NCI-H1105 treated with DMSO at 0.1 percent for 48 hours (cell line): ENCODE measurements at places on chromosomes 3 and 15.
A peak's percentile ranks its signal among the peaks of the same experiment; 100 is the strongest.

DNA sequence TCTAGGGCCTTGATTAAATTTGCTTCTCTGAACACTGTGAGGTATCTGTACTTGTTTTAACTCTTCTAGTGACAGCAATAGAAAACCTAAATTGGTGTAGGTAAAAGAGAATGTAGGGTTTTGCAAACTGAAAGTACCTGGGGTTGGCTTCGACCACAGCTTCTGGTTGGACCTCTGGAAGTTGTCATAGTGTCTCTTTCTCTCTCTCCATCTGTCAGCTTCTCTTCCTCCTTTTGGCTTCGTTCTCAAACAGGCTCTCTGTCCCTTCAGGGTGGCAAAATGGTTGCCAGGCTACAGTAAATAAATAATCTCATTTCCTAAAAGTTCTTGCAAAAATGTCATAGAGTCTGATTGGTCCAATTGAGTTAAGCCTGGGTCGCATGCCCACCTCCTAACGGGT, 149.3 kb upstream of the CTDSPL start:
- DNase-seq = no peak

GRCh38 chr3:188269040-188269439, 115.1 kb downstream of the LPP start:
- no peak for DNase-seq

DNA sequence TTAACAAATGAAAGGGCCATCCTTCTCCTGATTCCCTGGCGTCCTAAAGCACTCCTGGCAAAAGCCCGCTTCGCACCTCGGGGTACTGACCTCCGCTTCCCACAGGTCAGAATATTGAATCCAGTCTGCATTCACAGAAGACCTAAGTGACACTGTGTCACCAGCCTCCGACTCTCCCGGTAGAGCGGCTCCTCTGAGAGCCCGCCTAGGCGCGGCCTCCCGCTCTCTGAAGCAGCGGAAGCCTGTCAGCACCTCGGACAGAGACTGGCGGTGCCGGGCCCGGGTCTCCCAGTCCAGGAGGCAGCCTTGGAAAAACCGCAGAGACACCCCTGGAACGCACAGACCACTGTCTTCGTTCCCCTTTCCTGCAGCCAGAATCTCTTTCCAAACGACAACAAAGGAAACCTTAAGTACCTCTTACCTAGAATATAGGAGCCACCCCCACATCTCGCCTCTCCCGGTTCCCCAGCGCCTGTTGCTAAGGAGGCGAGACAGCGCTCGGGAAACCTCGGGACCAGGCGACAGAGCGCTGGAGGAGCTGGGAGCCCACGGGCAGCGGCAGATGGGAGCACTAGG, 1.2 kb downstream of the GABRB3 start:
- DNase-seq = peak; percentile 33

GRCh38 chr3:108835101-108835500, 12.5 kb downstream of the TRAT1 start:
- DNase-seq = no peak

DNA sequence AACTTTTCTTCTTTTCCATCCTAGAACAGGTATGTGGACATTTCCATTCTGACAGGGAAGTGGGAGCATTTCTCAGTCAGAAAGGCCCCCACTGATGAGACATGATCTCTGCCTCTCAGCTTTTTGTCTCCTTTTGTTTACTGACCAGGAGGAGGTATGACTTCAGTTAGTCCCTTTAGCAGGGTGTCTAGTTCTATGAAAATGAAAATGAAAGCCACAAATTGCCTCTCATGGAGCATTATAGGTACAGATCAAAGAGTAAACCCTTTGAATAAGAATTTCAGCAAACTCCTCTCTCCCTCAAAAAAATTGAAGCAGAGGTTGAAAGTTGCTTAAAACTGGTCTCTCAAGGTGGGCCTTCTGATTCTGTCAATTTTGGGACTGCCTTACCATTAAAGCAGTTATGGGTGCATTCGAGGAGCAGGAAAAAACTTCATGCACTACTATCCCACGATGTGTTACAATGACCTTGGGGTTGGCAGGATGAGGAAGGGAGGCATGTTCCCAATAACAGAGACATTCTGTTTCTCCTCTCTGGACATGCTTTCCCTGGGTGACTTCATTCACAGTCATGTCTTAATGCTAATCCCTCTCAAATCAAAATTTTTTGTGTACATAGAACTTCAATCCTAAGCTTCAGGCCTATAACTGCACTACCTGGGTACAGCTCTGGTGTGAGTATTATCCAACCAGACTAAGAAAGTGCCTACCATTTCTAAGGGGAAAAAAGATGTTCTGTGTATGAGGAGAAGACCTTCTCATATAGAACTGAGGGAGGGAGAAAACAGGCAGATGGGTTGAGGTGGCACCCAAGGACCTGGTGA, 50.6 kb upstream of the TBC1D23 start:
- DNase-seq = no peak

GRCh38 chr15:100464256-100464655, 64.5 kb downstream of the CERS3 start:
- DNase-seq = no peak

- DNase-seq = no peak
Observed at GRCh38 chr15:41289953-41290352, 42.4 kb downstream of the OIP5 start.

GRCh38 chr3:142105991-142106390, 43.4 kb downstream of the TFDP2 start:
- DNase-seq = no peak

- DNase-seq = no peak
Observed at GRCh38 chr3:161600173-161600572, 103.6 kb downstream of the OTOL1 start.

DNA sequence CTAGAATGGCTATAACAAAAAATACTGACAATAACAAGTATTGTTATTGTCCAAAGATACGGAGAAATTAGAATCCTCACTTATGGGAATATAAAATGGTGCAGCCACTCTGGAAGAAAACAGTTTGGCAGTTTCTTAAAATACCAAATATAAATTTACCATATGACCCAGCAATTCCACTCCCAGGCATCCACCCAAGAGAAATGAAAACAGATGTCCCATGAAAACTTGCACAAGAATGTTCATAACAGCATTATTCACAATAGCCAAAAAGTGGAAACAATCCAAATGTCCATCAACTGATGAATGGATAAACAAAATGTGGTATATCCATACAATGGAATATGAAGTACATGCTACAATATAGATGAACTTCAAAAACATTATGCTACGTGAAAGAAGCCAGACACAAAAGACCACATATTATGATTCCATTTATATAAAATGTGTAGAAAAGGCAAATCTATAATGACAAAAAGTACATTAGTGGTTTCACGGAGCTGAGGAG, 9.4 kb downstream of the AAGAB start:
- DNase-seq = no peak

DNA sequence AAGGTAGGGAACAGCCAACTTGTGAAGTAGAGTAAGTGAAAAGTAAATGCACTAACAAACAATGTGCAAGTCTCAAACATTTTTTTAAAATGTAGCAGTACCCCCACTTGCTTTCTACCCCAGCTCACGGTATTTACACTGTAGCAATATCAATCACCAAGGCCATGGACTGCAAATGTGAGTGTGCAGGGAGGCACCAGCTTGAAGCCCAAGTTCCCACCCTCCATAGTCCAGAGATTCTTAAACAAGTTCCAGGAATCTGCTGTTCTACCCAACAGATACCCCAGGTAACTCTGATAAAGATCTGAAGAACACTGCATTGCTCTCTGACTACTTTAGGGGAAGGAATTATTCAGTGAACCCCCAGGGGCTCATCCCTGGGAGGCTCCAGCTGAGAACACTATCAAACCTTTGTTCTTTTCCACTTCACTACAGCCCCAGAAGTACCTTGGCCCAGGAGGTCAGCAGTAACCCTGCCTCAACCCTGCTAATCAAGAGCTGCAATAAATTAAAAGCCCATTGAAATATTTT, 86.1 kb downstream of the FOXP1 start:
- DNase-seq = no peak

GRCh38 chr3:25056803-25057351, 371.2 kb upstream of the RARB start:
- no peak for DNase-seq

DNA sequence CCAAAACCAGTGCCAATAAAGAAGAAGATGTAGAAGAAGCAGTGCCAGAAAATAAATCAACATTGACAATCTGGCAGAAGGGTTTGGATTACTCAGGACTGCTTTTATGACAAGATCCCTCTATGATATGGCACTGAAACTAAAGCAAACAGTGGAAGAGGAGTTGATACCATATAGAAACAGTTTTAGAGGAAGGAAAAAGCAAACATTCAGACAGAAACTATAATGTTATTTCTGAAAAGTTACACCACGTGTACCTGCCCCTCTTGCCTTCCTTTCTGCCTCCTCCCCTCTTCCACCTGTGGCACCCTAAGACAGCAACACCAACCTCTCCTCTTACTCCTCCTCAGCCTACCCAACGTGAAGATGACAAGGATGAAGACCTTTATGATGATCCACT, 63.0 kb downstream of the SFMBT1 start:
- DNase-seq = no peak

GRCh38 chr3:95312650-95313049, 1249.8 kb downstream of the NSUN3 start:
- DNase-seq = peak; percentile 9

DNA sequence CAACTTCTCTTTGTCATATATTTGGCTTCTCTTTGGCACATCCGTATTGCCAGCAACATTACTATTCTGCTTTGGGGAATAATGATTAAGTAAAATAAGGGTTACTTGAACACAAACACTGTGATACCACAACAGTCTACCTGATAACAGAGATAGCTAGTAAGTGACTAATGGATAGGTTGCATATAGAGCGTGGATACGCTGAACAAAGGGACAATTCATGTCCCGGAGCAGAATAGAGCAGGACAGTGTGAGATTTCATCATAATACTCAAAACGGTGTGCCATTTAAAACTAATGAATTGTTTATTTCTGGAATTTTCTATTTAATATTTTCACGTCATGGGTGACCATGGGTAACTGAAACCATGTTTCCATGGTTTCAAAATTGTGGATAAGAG, 54.1 kb downstream of the SCN5A start:
- DNase-seq = no peak

DNA sequence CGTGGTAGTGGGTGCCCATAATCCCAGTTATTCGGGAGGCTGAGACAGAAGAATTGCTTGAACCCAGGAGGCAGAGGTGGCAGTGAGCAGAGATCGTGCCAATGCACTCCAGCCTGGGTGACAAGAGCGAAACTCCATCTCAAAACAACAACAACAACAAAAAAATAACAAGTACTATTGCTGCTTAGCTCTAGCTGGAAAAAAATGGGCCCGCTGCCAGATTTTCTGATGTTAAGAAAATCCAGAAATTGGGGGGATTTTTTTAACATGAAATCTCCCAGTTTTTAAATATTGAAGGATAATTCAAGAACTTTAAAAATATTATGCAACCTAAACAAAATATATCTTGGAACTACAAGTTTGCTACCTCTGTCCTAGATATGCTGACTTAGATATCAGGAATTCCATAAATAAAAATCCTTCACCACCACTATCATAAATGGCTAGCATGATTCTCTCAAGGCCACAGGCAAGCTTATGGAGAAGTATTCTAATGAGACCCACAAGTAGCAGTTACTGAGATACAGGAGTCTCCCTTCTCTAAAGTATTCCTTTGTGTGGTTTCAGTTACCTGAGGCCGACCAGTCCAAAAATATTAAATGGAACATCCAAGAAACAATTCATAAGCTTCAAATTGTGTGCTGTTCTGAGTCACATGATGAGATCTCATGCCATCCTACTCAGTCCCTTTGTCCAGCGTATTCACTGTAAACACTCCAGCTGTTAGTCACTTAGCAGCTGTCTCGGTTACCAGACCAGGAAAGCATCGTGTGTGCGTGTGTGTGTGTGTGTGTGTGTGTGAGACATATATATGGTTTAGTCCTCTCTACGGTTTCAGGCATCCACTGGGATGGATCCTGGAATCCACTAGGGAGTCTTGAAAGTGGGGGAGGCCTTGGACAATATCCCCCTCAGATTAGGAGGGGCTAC, 277.2 kb downstream of the TBL1XR1 start:
- peak; percentile 88 for DNase-seq

DNA sequence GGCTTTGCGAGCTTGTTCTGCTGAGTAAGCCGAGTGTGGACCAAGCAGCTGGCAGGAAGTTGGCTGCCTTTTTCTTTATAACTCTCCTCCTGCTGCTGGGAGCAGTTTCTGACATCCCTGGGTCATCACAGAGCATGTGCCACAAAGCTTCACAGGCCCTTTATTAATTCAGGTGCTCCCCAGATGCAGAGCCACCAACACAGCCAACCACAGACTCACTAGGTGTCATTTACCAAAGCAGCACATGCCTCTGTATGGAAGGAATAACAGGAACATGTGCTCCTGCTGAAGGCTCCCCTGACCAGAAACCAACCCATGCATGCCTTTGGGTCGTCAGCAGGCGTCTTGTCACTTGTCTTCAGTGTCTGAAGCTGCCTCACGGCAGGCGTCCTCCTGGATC, 152.5 kb downstream of the ADAMTS17 start:
- no peak for DNase-seq

DNA sequence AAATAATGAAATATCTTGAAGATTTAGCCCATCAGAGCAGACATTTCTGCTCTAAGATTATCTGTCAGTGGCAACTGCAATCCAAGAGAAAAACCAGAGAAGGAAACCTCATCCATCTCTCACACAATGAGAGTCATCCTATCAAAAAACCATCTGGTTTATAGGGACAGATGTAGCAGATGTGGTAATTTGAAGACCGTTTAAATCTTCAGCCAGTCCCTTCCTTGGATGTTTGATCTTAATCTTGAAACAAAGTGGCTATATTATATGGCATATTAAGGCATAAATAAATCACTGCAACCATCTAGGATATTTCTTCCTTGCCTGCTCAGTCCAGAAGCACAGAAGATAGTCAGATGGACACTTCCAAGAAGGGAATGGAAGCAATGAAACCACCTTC, 305.3 kb downstream of the MAGI1 start:
- DNase-seq = no peak

DNA sequence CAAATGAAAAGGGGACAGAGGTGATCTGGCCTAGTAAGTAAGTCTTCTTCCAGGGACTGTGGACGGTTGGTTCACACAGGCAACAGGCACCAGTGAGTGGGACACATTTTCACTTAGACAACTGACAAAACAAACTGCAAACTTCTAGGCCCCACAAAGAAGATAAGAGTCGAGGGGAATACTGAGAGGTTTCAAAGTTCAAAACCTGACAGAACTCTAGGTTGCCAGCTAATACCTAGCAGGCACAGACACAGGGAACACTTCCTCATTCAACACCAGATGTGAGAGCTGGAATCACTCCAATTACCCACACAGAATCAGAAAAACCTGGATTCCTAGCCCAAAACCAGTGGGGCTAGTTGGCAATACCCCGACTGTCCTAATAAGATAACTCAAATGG, 621.7 kb downstream of the ZPLD1 start:
- no peak for DNase-seq
